ENCODE measurements at places on chromosomes 1 and 21.

DNA sequence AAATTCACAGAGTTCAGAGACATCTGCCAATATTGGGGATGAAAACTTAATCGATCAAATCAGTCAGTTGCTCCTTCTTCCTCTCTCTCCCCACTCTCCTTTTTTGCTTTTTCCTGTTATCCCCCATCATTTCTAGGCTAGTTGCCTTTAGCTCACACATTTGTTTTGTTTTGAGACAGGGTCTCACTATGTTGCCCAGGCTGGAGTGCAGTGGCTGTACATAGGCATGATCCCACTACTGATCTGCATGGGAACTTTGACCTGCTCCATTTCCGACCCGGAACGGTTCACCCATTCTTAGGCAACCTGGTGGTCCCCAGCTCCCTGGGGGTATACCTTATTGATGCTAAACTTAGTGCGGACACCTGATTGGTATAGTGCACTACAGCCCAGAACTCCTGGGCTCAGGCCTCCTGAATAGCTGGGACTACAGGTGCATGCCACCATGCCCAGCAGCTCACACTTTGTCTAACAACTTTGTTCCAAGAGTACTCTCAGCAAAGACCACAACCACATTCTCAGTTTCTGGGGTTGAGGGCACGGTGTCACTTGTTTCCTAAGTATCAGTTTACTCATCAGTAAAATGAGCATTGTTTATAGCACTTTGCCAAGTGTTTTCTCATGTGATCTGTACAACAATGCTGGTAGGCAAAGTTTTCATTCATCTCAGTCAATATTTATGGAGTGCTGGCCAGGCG, 6.7 kb upstream of the ELOA start:
- peak; percentile 70 for DNase-seq

- DNase-seq: peak; percentile 60
Measured at GRCh38 chr1:221776495-221777301, 34.8 kb upstream of the DUSP10 start.

DNA sequence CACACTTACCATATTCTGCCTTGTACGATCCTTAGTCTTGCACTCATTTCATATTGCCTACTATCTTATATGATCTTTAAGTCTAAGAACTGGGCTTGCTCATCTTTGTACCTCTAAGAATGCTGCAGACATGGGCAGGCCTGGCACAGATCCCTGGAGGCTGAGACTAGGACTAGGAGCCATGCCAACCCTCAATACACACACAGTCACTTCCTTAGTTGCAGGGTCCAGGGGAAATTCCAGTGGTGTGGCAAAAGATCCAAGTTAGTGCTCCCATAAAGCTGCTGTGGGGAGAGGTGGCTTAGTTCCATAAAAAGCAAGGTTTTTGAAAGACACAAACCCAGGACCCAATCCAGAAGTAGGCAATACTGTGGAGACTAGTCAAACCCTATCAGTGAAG, 59.9 kb downstream of the CYYR1 start:
- DNase-seq: no peak

GRCh38 chr1:156727492-156727891, 777 bp upstream of the METTL25B start:
- DNase-seq: no peak

Measured in activated CD4-positive, alpha-beta T cell treated with anti-CD3 and anti-CD28 coated beads, Interleukin-10, Interleukin-2, amounts not matched to agents 100 ng/mL and 50 ng/mL, durations not matched to agents 16 hours and 8 hours (primary cell).